ENCODE measurements at places on chromosomes 1 and 21.
A peak's percentile ranks its signal among the peaks of the same experiment; 100 is the strongest.

- DNase-seq = no peak
Measured at GRCh38 chr1:26991310-26992116, 2.0 kb upstream of the TRNP1 start.

DNA sequence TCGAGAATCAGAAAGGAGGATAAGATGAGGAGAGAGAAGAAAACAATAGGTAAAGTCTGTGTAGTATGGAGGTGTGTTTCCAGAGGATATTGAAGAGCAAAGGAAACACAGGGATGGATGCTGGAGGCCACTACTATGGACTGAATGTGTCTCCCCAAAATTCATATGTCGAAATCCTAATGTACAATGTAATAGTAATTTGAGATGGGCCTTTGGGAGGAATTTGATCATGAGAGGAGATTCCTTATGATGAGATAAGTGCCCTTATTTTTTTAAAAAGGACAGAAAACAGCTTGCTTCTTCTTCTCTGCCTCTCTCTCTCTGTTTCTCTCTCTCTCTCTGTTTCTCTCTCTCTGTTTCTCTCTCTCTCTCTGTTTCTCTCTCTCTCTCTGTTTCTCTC, 602.2 kb upstream of the ADAMTS5 start:
- no peak for DNase-seq

- no peak for DNase-seq
Measured at GRCh38 chr1:91120936-91121335, 99.1 kb upstream of the ZNF644 start.

DNA sequence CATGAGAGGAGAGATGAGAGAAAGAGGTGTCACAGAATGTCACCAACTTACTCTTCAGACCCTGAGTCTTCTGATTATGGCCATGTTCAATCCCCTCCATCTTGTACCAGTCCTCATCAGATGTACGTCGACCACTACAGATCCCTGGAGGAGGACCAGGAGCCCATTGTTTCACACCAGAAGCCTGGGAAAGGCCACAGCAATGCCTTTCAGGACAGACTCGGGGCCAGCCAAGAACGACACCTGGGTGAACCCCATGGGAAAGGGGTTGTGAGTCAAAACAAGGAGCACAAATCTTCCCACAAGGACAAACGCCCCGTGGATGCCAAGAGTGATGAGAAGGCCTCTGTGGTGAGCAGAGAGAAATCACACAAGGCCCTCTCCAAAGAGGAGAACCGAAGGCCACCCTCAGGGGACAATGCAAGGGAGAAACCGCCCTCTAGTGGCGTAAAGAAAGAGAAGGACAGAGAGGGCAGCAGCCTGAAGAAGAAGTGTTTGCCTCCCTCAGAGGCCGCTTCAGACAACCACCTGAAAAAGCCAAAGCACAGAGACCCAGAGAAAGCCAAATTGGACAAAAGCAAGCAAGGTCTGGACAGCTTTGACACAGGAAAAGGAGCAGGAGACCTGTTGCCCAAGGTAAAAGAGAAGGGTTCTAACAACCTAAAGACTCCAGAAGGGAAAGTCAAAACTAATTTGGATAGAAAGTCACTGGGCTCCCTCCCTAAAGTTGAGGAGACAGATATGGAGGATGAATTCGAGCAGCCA, 8.0 kb downstream of the ELOA start:
- peak; percentile 20 for DNase-seq

GRCh38 chr1:234975122-234975940, 153.3 kb downstream of the TOMM20 start:
- peak; percentile 46 for DNase-seq

- DNase-seq = no peak
Measured at GRCh38 chr1:88302843-88303486, 381.1 kb upstream of the PKN2 start.

DNA sequence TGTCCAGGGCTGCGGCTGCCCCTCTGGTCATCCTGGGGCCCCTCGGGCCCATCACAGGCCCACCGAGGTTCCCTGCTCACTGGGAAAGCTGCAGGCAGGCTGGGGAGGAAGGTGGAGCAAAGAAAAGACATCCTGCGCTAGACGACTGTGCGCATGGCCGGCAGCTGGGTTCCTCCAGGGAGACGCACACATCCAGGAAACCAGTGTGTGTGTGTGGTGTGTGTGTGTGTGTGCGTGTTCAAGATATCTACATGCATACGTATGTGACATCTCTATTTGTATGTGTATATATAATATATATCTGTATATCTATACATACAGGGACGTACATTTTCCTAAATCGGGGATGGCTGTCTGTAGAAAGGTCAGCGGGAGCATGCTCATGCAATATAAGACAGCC, 63.7 kb downstream of the ACOT7 start:
- no peak for DNase-seq

DNA sequence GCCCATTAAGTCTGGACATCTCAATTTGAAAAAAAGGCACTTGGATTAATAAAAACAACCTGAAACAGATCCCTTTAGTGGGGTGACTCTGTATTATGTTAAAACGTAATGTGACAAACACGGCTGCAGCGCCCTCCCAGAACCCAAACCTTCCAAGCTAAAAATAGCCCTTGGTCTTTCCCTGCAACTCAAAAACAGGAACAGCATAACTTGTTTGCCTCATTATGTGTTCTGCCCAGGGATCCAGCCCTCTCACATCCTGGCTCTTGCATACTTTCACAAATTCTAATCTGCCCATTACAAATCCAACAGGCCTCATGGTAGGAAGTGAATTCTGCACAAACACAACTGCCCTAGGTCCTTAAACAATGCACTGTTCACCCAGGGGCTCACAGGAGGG, 94.7 kb upstream of the GADD45A start:
- DNase-seq = no peak

DNA sequence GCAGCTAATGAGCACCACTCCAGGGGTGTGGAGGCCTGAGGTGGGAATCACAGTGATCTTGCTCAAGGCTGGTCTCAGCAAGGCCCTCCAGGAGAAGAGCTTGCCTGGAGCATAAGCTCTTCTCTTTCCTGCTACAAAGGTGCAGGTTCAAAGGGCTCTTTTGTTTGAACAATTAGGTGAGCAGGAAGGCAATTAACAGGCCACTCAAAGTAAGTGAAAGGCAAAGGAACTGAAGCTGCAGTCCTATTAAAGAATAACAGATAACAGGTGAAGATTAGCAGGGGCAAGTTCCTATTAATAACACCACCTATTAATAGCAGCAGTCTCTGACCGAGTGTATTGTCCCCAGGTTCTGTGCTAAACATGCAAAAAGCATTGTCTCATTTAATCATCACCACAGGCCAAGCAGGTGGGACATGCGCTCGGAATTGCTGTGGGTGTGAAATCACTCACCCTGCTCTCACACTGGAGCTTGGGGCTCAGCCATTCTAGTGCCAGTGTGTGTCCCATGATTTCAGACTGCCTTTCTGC, 113.8 kb downstream of the RHOU start:
- no peak for DNase-seq

DNA sequence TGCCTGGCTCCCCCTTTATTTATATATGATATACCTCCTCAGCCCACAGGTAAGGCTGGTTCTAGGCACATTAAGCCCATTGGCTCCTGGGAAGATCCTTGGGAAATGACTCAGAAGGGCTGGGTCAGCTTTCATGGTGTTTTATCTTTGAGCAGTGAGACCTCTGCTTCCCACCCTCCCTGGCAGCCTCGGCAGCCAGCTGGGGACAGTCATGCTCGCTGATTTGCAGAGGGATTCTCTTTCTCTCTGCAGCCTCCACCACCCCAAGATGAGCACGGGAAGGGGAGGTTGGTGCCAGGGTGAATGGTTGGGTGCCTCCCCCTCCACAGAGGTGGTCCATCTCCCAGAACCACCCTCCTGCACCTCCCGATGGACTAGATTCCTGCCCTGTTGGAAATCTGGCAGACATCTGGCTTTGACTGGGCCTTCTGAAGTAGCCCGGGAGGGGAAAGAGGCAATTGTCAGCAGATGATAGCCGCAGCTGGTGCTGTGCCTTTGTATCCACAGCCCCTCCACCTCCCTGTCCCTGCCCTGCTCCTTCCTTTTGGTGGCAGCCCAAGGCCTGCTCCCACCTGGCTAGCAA, 24.6 kb downstream of the IER5 start:
- peak; percentile 37 for DNase-seq

DNA sequence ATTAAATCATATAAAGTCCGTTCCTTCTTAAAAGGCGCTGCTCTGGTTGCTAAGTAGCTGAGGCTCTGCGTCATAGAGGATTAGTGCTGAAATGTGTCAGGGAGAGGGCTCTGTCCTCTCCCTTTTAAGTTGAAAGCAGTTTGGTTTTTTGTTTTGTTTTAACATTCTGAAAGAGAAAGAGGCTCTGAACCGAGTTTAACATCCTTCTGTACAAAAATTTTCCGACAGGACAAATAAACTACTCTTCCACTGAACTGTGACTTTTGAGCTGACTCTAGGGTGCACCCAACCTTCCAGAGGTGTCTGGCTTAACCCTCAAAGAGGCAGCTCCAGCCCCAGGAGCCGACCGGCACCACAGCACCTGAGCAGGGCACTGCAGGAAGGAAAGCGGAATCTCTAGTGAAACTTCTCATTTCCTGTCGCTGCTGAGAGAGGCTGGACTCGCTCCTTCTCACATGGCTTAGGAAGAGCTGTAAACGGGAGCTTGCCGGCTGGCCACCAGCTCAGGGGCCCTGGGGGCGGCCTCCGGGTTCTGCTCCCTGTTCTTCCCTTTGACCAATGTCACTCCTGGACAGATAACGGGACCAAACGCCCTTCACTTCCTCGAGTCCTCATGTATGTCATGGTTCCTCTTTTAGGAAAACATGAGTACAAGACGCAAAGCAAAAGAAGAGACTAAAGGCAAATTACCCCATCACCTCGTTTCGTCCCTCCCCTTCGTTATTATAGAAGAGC, 1.2 kb downstream of the VAV3 start:
- DNase-seq = no peak

DNA sequence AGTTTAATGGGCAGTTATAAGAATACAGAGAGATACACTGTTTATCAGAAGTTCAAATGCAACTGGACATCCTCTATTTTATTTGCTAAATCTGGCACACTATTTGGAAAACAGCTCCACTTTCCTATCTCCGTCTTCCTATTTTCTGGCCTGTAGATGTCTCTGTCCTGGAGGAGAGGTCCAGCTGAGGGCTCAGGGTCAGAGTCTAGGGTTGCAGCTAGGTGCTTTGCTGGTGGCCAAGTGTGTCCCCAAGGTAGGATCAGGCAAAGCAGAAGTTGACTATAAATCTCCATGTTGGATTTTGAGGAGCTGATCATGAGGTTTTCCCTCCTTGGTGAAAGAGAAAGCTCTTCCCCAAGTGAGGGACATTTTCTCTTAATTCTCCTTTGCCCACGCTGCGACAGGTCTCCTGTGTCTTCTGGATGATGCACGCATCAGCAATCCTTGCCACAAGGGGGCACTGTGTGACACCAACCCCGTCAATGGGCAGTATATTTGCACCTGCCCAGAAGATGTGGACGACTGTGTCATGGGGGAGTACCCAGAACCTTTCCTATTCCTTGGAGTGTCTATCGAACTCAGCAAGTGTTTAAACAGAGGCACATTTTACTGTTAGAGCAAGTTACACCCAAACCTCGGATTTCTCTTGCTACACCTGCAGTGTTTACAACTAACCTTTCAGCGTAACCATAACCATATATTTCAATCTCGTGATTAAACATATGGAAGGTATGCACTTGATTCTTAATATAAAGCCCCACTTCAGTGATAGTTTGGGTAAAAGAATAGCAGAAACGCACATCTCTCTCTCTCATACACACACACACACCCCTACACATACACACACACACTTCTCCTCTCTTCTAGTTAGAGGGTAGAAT, 10.2 kb downstream of the ADAM30 start:
- peak; percentile 23 for DNase-seq

- DNase-seq = no peak
Measured at GRCh38 chr1:94719926-94720793, 100.0 kb upstream of the SLC44A3 start.

DNA sequence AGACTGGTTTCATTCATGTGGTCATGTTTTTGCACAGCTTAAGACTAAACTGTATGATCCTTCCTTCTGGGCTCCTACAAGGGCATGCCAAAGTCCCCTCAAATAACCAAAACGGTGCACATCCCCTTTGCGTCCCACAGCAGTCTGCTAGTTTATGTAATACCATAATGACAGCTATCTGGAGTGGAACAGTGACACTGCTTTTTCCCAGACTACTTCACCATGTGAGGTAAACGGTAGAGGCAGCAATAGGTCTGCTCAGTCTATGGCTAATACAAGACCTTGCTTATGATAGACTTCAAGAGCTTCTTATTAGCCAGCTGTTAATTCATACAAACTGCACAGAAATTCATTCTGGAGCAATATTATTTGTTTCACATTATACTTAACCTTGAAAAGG, 395.5 kb downstream of the SMYD3 start:
- DNase-seq = no peak

DNA sequence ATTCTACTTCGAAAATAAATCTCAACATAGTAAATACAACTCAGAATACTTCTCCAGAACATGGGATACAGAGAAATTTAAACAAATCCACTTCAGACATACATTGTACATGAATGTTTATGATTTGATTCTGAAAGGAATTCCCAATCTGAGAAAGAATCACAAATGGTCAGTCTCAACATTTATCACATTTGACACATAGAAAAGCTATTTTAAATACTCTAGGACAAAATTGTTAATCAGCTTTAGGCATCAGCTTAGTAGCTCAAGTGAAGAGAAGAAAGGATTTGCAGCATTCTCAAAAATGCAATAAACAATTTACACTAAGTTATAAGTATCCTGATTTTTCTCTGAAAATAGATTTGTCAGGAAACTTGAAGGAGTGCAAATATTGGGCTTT, 184.8 kb downstream of the PTPRC start:
- DNase-seq = no peak

DNA sequence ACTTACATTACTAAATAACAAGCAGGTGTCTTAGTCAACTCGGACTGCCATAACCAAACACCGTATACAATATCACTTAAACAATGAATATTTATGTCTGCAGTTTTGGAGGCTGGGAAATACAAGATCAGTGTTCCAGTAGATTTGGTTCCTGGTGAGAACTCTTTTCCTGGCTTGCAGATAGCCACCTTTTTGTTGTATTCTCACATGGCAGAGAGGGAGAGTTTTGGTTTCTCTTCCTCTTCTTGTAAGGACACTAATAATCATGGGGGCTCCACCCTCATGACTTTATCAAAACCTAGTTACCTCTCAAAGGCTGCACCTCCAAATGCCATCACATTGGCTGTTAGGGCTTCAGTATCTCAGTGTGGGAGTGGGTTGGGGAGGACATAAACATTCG, 82.9 kb upstream of the CACYBP start:
- DNase-seq = no peak

GRCh38 chr1:237279629-237280028, 237.6 kb downstream of the RYR2 start:
- DNase-seq = no peak

DNA sequence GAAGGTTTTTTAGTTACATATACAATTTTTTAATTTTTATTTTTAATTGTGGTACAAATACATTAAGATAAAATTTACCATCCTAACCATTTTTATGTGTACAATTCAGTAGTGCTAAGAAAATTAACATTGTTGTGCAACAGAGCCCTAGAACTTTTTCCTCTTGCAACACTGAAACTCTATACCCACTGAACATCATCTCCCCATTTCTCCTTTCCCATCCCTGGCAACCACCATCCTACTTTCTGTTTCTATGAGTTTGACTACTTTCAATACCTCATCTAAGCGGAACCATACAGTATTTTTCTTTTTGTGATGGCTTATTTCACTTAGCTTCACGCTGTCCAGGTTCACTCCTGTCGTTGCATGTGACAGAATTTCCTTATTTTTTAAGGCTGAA, 54.1 kb downstream of the PALMD start:
- no peak for DNase-seq
